ENCODE measurements at places on chromosomes 11 and 22. TPM values are rescaled to one million over a fixed set of nuclear protein-coding genes. Genes with fewer than 3 reads are reported as not detected.

- peaks cover 20% of the 10 kb centered on the region for H3K4me1 ChIP-seq
- no peak overlapping the region for H3K4me3 ChIP-seq
- 0 out of 2 replicates have a peak overlapping the region, but pooled peaks have one; percentile 1 for H3K27ac ChIP-seq
- no peaks in the 10 kb centered on the region for H3K27me3 ChIP-seq
- peak; percentile 66 for DNase-seq
Measured at GRCh38 chr11:14373941-14374646, 15.1 kb upstream of the RRAS2 start.

DNA sequence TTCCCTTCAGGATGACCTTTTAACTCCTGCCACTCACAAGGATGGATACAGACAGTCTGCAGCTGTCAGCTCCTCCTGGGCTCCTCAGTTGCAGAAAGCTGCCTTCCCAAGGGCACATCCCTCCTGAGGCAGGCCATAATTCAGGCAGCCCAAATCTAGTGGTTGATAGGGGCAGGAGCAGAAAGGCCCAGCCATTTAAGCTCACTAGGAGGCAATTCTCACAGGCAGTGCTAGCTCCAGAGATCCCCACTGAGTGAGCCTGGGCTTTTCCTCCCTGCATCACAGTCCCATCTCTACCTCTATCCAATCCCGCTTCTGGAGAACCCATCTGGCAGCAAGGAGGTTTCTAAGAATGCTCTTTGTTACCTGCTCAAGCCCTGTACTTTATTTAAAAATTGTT, 200.6 kb downstream of the ARHGAP42 start:
- H3K36me3 ChIP-seq: no peaks in the 10 kb centered on the region
- H3K27me3 ChIP-seq: no peaks in the 10 kb centered on the region
- H3K4me1 ChIP-seq: peaks cover 5% of the 10 kb centered on the region
- H3K27ac ChIP-seq: no peak overlapping the region
- DNase-seq: no peak

The SPDYC gene
- not detected for total RNA-seq

GRCh38 chr11:70471254-70471653, 72.9 kb downstream of the CTTN start:
- no peaks in the 10 kb centered on the region for H3K36me3 ChIP-seq
- H3K27ac ChIP-seq: no peak overlapping the region
- peak; percentile 66 for DNase-seq
- H3K4me1 ChIP-seq: no peaks in the 10 kb centered on the region
- H3K4me3 ChIP-seq: no peak overlapping the region

DNA sequence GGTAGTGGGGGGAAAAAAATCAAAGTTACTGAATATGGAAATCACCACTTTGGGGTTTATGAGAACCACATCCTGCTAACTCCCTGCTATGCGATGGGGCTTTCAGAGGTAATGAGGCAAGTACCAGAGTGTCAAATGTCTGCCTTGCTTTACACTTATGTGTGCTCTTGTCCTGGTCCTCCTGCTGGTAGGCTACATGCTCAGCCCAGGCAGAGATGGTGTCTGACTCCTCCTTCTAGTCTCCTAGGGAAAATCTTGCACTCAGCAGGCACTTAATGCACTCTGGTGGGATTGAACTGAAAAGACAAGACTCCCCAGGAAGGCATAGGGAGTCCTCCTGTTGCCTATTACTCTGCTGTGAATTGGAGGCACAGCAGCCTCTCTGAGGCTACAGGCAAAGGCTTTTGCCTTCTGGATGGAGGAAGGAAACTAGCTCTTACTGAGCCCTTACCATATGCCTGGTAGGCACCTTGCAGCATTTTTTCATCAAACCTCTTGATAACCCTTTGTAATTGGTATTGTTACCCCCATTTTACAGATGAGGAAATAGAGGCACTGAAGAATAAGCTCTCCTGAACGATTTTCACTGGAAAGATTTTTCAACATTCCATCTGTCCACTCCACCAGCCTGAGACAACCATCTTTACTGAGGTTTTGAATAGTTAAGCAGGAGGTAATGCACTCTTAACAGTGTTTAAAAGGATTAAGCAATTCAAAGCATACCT, 132.1 kb upstream of the PAX6 start:
- no peak overlapping the region for H3K4me3 ChIP-seq
- no peaks in the 10 kb centered on the region for H3K36me3 ChIP-seq
- H3K27ac ChIP-seq: no peak overlapping the region
- H3K4me1 ChIP-seq: peaks cover 6% of the 10 kb centered on the region
- DNase-seq: no peak

- H3K36me3 ChIP-seq: no peaks in the 10 kb centered on the region
- no peaks in the 10 kb centered on the region for H3K4me1 ChIP-seq
Measured at GRCh38 chr22:46794491-46794890, 32.0 kb downstream of the TBC1D22A start.

- no peak for DNase-seq
- H3K4me3 ChIP-seq: no peak overlapping the region
- H3K27ac ChIP-seq: no peak overlapping the region
- no peaks in the 10 kb centered on the region for H3K4me1 ChIP-seq
Measured at GRCh38 chr11:72305077-72305476, 61.1 kb upstream of the PHOX2A start.

GRCh38 chr11:76564364-76564763, 106.2 kb downstream of the LRRC32 start:
- no peaks in the 10 kb centered on the region for H3K36me3 ChIP-seq
- DNase-seq: no peak
- no peak overlapping the region for H3K4me3 ChIP-seq
- no peak overlapping the region for H3K27ac ChIP-seq
- H3K27me3 ChIP-seq: no peaks in the 10 kb centered on the region
